Karpas-422 (cell line): ENCODE measurements at places on chromosomes 11 and 22. TPM values are rescaled to one million over a fixed set of nuclear protein-coding genes. Genes with fewer than 3 reads are reported as not detected.

DNA sequence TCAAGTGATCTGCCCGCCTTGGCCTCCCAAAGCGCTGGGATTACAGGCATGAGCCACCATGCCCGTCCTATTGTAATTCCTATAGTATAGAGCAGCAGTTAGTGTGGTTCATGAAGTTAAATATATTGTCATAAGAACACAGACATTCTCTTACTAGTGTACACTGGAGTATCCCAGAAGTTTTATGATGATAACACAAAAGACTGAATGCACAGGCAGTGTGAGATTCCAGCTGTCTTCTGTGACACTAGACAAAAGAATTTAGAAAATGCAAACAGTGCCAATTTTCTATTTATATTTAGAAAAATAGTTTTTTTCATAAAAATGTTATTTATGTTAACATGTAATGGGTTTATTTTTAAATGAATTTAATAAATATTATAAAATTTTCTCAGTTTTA lies 39.4 kb upstream of the RBX1 start:
- no peak overlapping the region for H3K27ac ChIP-seq
- no peak for DNase-seq
- peaks cover 8% of the 10 kb centered on the region; the same call in 1 of the 2 replicates for H3K36me3 ChIP-seq
- H3K4me1 ChIP-seq = no peaks in the 10 kb centered on the region

SHISA8 gene
- 3.2 and 6.5 TPM in 2 replicates for total RNA-seq

GRCh38 chr11:86447763-86448480 lies 73.2 kb downstream of the CCDC81 start:
- no peaks in the 10 kb centered on the region for H3K36me3 ChIP-seq
- no peaks in the 10 kb centered on the region for H3K27me3 ChIP-seq
- no peak overlapping the region for H3K27ac ChIP-seq
- DNase-seq = no peak
- H3K4me3 ChIP-seq = no peak overlapping the region

GRCh38 chr22:16824716-16825687 lies at the start of gene XKR3:
Gene XKR3, minus strand, starts transcription at chr22:16825411. Its CDS starts 17,338 bp downstream, at chr22:16808073.
- DNase-seq = peak; percentile 73
- H3K4me1 ChIP-seq = peaks cover 22% of the 10 kb centered on the region
- H3K4me3 ChIP-seq = peak within 1 kb of the TSS; percentile 41
- no peaks in the 10 kb centered on the region for H3K27me3 ChIP-seq
- H3K36me3 ChIP-seq = no peaks in the 10 kb centered on the region

DNA sequence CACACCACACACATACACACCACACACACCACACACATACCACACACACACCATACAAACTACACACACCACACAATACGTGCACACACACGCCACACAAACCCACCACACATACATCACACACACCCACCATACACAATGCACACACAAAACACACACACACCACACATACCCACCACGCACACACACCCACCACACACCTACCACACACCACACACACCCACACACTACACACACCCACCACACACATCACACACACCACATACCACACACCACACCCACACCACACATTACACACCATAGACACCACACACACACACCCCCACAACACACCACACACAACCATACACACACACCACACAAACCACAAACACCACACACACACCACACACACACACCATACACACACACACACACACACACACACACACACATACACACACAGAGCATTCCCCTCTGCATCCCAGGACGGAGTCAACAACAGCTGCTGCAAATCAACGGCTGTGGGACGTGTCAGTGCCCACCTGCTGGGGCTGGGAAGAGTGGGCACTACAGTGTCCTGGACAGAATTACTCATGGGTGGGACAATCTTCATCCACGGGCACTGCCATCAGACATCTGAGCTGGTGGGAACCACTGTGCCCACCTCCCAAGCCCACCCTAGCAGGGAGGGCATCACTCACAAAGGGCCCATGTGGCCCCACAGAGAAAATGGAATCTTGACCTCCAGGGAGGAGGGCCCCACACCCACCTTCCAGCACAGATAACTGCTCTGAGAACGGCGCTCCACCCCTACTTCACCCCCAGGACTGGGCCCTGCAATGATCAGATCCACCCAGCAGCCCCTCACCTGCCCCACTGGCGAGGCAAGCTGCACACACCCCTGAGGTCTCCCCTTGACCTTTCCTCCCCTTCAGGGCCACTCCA lies 8.4 kb downstream of the TP53I11 start:
- H3K4me3 ChIP-seq = peak overlapping the region; percentile 29; the same call in 1 of the 2 replicates
- no peak overlapping the region for H3K27ac ChIP-seq
- H3K4me1 ChIP-seq = peaks cover 28% of the 10 kb centered on the region
- no peaks in the 10 kb centered on the region for H3K36me3 ChIP-seq
- H3K27me3 ChIP-seq = no peaks in the 10 kb centered on the region

DNA sequence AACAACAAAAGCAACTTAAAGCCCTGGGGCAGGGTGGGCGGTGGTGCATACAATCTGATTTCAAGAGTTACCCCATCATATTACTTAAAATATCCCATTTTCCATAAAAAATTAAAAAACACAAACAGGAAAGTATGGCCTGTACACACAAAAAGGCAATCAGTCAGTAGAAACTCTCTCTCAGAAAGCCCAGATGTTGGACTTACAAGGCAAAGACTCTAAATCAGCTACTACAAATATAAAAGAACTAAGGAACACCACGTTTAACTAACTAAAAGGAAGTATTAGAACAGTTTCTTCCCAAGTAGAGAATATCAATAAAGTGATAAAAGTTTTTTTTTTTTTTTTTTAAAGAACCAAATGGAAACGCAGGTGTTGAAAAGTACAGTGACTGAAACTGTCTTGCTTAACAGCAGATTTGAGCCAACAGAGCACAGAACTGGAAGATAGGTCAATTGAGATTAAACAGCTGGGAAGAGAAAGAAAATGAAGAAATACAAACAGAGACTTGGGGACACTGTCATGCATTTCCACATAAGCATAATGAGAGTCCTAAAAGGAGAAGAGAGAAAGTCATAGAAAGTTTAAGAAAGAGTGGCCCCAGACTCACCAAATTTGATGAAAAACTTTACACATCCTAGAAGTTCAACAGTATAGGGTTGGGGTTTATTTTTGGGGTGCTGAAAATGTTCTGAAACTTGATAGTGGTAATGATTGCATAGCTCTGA lies 8.6 kb downstream of the SC5D start:
- H3K4me3 ChIP-seq = no peak overlapping the region
- no peak overlapping the region for H3K27ac ChIP-seq
- no peaks in the 10 kb centered on the region for H3K27me3 ChIP-seq
- DNase-seq = no peak

GRCh38 chr22:30502911-30503310 lies 2.6 kb downstream of the SEC14L4 start:
- no peak overlapping the region for H3K4me3 ChIP-seq
- H3K27me3 ChIP-seq = no peaks in the 10 kb centered on the region
- H3K36me3 ChIP-seq = no peaks in the 10 kb centered on the region

- H3K36me3 ChIP-seq = no peaks in the 10 kb centered on the region
- no peak overlapping the region for H3K4me3 ChIP-seq
- no peak overlapping the region for H3K27ac ChIP-seq
- H3K4me1 ChIP-seq = no peaks in the 10 kb centered on the region
- peak; percentile 23 for DNase-seq
- H3K27me3 ChIP-seq = no peaks in the 10 kb centered on the region
These were observed 26.4 kb downstream of the SCN4B start for GRCh38 chr11:118126082-118126838.

PKDREJ gene
- not detected in 2 replicates for total RNA-seq

MYEOV gene
- 0.22 and 0.25 TPM in 2 replicates for total RNA-seq

DNA sequence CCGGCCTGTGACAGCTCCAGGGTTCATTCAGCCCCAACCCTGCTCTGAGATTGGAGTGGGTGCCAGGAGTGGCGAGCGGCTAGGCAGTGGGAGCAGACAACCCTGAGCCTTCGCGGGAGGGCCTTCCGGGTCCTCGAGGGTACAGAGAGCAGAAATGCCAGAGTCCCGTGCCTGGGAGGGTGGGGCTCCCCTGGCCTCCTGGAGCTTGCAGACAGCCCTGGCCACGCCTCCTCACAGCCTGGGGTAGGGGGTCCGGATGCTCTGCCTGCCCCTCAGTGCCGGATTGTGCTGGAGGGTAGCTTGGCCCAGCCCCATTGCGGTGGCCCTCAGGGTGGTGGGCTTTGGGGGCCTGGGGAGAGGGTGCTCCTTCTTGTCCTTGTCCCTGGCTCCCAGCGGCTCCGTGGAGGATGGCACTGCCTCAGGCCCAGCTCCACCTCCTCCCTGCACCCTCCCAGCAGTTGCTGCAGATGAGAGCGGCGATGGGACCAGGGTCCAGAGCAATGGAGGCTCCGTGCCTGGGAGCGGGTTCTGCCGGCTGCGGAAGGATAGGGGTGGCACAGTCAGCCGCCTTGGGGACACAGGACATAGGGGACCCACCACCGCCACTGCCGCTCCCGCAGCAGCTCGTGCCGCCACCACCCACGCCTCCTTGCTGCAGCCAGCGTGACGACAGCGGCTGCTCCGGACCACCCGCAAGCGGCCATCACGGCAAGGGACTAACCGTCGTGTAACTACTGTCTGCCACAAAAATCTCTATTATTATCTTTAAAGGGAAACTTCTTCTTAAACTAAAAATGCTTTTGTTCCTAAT lies 34.9 kb upstream of the OR10G7 start:
- H3K27me3 ChIP-seq = no peaks in the 10 kb centered on the region
- no peak overlapping the region for H3K27ac ChIP-seq
- no peak for DNase-seq
- no peaks in the 10 kb centered on the region for H3K36me3 ChIP-seq

DNA sequence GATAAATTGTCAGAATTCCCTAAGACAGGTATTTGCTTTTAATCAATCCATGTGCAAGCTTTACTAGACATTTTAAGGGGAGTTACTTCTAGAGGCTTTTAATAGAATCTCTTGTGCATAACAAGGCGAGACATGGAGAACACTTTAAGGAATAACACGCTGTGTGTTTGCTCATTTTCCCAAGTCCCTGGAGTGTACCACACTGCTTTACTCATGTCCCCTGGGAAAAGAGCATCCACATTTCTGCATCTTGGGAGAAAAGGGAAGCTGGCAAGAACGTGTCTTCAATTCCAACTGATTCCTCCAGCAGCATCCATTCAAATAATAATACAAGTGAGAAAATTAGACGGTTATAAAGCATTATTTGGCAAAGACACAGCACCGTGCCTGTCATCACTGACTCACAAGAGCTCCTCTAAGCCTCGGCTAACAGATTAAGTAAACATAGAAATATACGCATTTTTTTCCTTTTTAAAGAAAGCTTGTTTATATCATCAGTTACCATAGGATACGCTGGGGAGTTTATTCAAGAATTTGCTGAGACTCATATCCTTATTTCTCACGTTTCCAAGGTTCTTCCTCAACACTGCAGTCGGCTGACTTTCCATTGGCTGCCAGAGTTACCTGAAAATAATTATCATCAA lies 121.5 kb downstream of the CD44 start:
- H3K36me3 ChIP-seq = no peaks in the 10 kb centered on the region
- DNase-seq = peak; percentile 2
- H3K4me1 ChIP-seq = no peaks in the 10 kb centered on the region
